ENCODE measurements at places on chromosomes 16 and 17.
A peak's percentile ranks its signal among the peaks of the same experiment; 100 is the strongest.

GRCh38 chr16:11250091-11250785, 5.8 kb downstream of the SOCS1 start:
- DNase-seq = peak; percentile 37

GRCh38 chr17:31428512-31428911, 37.0 kb downstream of the RAB11FIP4 start:
- DNase-seq = no peak

DNA sequence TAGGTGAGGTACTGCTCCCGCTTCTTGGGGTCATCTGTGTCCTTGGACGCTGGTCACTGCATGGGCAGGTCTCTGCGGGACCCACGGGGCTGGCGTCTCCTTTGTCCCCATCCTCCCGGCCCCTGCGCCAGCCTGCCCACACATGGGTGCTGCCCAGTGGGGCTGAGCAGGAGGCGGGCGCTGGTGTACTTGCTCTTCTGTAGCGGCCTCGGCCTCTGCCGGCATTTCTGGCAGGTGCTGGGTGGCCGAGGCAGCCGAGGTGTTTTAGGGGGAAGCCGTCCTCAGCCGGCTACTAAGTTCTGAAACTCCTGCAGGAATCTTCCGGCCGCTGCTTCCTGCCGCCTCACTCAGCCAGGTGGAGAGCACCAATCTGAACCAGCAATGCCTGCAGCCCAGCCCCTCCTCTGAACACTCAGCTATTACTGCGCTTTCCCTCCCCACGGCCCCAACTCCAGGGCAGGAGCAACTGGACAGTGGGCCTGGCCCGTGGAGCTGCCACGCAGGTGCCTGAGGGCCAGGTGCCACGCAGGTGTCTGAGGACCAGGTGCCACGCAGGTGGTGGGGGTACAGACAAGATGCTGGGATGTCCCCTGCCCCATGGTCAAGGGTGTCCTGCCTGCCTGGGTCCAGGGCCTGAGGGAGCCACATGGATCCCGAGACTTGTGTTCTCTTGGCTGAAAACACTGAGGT, 10.0 kb downstream of the DECR2 start:
- DNase-seq = no peak

DNA sequence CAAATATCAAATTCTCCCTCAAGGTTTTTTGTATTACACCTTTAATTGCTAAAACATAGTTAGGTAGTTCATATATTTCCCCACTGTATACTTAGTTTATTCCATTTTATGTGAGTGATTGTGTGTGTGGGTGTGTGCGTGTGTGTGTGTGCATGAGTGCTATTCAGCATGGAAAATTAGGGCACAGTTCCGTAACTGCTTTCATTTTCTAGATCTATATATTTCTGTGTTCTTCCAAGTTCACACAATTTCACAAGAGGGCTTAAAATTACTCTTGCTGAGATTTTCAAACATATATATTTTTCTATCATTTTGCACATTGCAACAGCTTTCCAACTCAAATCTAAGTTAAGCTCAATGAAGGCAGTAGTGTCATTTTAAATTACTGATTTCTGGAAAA, 782.9 kb upstream of the SOX9 start:
- DNase-seq = no peak

- DNase-seq = no peak
Measured at GRCh38 chr17:7862692-7863437, 5.1 kb downstream of the CYB5D1 start.

- DNase-seq = no peak
Measured at GRCh38 chr16:82658796-82659195, 32.0 kb downstream of the CDH13 start.

GRCh38 chr17:181245-182049, at the start of gene DOC2B:
Gene DOC2B, minus strand, starts transcription at chr17:181650. Its CDS starts 171 bp downstream, at chr17:181479.
- no peak for DNase-seq

- no peak for DNase-seq
Measured at GRCh38 chr17:61399131-61400065, at the start of gene TBX2. Gene TBX2, plus strand, starts transcription at chr17:61399843. Its CDS starts 334 bp downstream, at chr17:61400177.

DNA sequence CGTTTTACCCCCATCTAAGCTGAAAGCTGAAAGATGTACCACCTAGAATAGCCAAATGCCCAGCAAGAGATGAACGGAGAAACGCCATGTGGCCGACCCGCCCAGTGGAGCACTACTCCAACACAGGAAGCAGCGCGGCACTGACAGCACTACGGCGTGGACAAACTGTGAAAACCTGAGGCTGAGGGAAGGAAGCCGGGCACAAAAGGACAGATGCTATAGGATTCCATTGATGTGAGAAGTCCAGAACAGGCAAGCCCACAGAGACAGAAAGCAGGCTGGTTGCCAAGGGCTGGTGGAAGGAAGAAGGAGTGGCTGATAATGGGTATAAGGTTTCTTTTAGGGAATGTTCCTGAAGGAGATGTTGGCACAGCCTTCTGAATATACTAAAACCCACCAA, 29.4 kb upstream of the SLC38A8 start:
- no peak for DNase-seq

DNA sequence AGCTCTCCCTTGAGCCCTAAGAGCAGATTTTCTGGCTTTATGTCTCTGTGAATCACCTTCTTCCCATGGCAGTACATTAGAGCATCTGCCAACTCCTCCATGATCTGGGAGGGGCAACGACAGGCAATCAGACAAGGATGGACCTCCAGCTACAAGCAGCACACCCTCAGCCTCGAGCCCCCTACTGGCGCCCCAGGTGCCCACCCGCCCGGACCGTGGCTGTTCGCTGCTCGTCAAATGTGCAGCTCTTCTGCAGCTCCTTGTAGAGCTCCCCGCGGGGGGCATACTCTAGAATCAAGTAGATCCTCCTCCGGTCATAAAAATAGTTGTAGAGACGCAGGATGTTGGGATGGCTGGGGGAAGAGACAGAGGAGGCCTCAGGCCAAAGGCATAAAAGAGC, 3.8 kb downstream of the AURKB start:
- no peak for DNase-seq

DNA sequence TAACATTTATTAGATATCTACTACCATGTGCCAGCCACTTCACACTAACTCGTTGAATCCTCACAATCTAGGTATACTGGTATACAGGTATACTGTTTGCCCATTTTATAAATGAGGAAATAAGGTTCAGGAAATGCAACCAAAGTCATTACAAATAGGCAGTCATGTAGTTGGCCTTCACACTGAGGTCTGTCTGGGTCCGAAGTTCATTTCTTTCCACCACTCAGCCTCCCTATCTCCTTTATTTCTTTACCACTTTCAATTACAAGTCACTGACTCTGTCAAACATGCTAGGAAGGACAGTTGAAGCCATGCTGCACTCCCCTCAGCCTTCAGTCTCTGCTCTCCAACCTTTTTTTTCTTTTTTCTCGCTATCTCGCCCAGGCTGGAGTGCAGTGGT, 20.7 kb upstream of the SIAH1 start:
- no peak for DNase-seq

GRCh38 chr16:55613613-55614335, 42.0 kb upstream of the SLC6A2 start:
- no peak for DNase-seq

DNA sequence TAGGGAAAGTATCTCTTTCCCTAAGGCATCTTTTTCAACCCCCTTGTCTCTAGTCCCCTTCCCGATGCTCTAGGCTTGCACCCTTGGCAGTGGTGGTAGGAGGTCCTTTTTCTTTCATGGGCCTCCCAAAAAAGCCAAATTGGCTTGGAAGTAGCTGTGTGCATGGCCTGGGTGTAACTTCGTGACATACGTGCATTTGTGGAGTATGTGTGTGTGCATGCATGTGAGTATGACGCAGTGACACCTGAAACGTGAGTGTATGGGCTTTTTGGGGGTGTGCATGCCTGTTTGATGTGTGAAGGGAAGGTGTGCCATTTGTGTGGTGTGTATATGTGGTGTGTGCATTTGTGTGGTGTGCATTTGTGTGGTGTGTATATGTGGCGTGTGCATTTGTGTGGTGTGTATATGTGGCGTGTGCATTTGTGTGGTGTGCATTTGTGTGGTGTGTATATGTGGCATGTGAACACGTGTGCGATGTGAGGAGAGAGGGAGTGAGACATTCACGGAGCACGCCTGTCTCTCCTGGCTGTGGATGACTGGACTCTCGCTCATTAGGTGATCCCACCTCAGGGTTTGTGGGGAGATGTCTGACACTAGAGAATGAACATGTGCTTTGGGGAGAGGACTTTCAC, 15.7 kb downstream of the IGFBP4 start:
- no peak for DNase-seq

GRCh38 chr17:40487371-40488020, 13.9 kb downstream of the TNS4 start:
- DNase-seq = no peak

DNA sequence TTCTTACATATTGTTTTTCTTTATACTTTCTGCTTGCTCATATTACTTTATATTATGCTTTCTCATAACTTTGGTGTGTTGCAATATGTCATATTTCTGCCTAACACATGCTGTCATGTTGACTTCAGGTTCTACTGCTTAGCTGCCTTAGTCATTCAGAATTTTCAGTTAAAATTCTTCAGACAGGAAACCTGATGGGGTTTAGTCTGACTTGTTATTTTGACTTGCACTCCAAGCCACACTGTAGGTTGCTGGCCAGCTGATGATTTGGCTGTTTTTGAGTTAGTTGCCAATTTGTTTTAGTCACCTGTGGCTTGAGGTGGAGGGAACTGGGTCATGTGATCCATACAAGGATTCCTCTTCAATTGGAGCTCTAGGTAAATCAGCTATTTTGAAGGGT, 315.4 kb downstream of the MAP2K6 start:
- no peak for DNase-seq

GRCh38 chr17:47934856-47935255, 6.5 kb upstream of the PNPO start:
- no peak for DNase-seq

GRCh38 chr17:30292286-30292858, 628 bp upstream of the BLMH start:
- no peak for DNase-seq

GRCh38 chr17:72120642-72121163, at the start of gene SOX9:
Gene SOX9, plus strand, starts transcription at chr17:72121020. Its CDS starts 372 bp downstream, at chr17:72121392.
- DNase-seq = no peak

DNA sequence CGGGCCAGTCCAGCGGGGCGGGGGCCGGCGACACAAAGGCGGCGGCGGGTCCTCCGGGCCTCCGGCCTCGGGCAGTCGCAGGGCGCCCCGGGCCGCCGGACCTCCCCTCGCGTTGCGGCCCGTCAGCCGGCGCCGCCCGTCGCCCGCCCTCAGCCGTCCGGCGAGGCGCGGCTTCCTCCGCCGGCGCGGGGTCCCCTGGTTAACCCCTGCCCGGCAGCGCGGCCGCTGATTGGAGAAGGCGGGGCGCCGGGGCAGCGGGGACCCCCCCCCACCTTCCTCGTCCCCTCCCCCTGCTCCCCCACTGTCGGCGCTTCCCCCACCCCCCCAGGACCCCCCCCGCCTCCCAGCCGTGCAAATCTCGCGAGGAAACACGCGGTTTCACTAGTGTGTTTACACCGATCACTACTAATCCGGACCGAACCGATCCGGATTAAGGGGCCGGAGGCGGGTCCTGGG, at the start of gene TLK2:
Gene TLK2, plus strand, starts transcription at position 402 of the 456 bp plus-strand sequence. CDS start 2,301 bp downstream, outside the sequence.
- peak; percentile 82 for DNase-seq

GRCh38 chr17:65085397-65085796, 28.9 kb upstream of the GNA13 start:
- no peak for DNase-seq

DNA sequence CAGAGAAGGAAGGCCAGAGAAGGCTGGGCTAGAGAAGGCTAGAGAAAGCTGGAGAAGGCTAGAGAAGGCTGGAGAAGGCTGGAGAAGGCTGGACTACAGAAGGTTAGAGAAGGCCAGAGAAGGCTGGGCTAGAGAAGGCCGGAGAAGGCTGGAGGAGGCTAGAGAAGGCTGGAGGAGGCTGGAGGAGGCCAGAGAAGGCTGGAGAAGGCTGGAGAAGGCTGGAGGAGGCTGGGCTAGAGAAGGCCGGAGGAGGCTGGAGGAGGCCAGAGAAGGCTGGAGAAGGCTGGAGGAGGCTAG, 6.4 kb upstream of the OGFOD3 start:
- no peak for DNase-seq

DNA sequence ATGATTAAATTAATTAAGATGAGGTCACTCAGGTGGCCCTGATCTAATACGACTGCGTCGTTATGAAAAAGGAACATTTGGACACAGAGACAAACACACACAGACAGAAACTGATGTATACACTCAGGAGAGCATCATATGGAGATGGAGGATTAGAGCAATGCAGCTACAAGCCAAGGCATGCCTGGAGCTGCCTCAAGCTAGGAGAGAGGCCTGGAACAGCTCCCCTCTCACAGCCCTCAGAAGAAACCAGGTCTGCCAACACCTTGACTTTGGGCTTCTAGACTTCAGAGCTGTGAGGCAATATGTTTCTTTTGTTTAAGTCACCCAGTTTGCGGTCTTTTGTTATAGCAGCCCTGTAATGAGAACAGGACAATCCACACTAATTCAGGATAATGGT, 318.9 kb downstream of the HS3ST3B1 start:
- no peak for DNase-seq
